Activated CD4-positive, alpha-beta T cell treated with anti-CD3 and anti-CD28 coated beads, Interleukin-2, amount 10 ng/mL, durations not matched to agents 24 days and 14 days (primary cell): ENCODE measurements at places on chromosomes 6 and 20. TPM values are rescaled to one million over a fixed set of nuclear protein-coding genes. Genes with fewer than 3 reads are reported as not detected.
A peak's percentile ranks its signal among the peaks of the same experiment; 100 is the strongest.

- DNase-seq: peak; percentile 75
- H3K27ac ChIP-seq: no peak overlapping the region
- no peaks in the 10 kb centered on the region for H3K36me3 ChIP-seq
- H3K4me3 ChIP-seq: no peak overlapping the region
Observed at GRCh38 chr6:138428944-138429598, 25.0 kb downstream of the HEBP2 start.

The CFAP61 gene
- total RNA-seq: not detected in 2 replicates

GRCh38 chr20:9903048-9903655, 64.3 kb upstream of the PAK5 start:
- H3K4me1 ChIP-seq: no peaks in the 10 kb centered on the region
- no peaks in the 10 kb centered on the region for H3K27me3 ChIP-seq
- no peak overlapping the region for H3K4me3 ChIP-seq

- no peak for DNase-seq
- peaks cover 42% of the 10 kb centered on the region for H3K27me3 ChIP-seq
- H3K36me3 ChIP-seq: no peaks in the 10 kb centered on the region
Observed at GRCh38 chr20:62980380-62980960, 26.3 kb downstream of the BHLHE23 start.

GRCh38 chr6:144263786-144264185, 21.3 kb upstream of the UTRN start:
- DNase-seq: no peak
- H3K4me3 ChIP-seq: no peak overlapping the region
- no peak overlapping the region for H3K27ac ChIP-seq
- H3K36me3 ChIP-seq: no peaks in the 10 kb centered on the region
- no peaks in the 10 kb centered on the region for H3K4me1 ChIP-seq

GRCh38 chr6:166598441-166599138, 12.1 kb upstream of the RAMACL start:
- H3K27ac ChIP-seq: no peak overlapping the region
- no peaks in the 10 kb centered on the region for H3K4me1 ChIP-seq
- no peak for DNase-seq
- H3K36me3 ChIP-seq: no peaks in the 10 kb centered on the region
- H3K27me3 ChIP-seq: peaks cover 2% of the 10 kb centered on the region

GRCh38 chr6:52391599-52391998, 28.5 kb upstream of the EFHC1 start:
- H3K27ac ChIP-seq: no peak overlapping the region
- no peak for DNase-seq
- H3K4me3 ChIP-seq: no peak overlapping the region
- H3K27me3 ChIP-seq: no peaks in the 10 kb centered on the region

DNA sequence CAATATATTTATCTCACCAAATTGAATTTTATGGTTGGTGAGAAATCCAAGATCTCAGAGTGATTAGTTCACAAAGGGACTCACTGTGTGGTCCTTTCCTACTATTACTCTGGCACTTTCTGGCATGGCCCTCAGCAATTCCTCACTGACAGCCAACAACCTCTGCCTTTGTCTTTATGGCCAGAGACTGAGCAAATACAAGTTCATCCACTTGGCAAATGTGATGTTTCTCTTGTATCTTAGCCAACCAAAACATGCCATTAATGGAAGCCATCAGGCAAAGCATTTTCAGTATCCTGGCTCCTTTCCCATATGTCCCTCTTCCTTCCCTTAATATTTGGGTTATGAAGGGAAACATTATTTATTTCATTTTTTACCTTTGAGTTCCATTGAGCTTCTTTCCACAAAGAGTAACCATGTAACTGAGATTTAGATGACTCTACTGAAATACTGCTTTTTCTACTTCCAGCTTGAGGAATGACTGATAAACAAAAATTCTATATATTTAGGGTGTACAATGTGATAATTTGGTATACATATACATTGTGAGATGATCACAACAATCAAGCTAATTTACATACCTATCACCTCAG, 30.8 kb upstream of the SMLR1 start:
- H3K4me3 ChIP-seq: no peak overlapping the region
- no peak overlapping the region for H3K27ac ChIP-seq
- peaks cover 4% of the 10 kb centered on the region for H3K27me3 ChIP-seq
- no peaks in the 10 kb centered on the region for H3K36me3 ChIP-seq

DNA sequence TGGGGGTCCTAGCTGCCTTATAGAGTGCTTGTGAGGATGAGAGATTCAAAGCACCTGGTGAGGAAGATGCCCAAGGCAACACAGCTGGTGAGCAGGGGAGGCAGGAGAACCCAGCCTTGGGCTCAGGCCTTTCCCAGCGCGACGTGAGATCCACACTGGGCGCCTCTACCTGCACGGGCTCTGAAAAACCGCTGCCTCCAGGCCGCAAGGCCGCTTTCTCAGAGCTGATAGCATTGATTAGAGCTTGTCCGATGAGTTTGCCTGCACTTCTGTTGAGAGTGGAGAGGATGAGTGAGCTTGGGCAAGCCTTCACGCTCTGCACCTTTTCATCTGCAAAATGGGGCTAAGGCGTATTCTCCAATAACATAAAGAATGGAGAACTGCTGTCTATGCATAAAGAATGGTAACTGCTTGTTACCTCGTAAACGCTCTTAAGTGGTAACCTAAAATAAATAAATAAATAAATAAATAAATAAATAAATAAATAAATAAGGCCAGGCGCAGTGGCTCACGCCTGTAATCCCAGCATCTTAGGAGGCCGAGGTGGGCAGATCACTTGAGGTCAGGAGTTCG, 916 bp downstream of the PABPC1L start:
- peak overlapping the region; percentile 91 for H3K4me3 ChIP-seq
- peaks cover 50% of the 10 kb centered on the region for H3K36me3 ChIP-seq
- DNase-seq: no peak
- peaks cover 37% of the 10 kb centered on the region for H3K4me1 ChIP-seq
- no peaks in the 10 kb centered on the region for H3K27me3 ChIP-seq
- H3K27ac ChIP-seq: peak overlapping the region; percentile 82

The C20orf173 gene
- total RNA-seq: not detected in 2 replicates

The CTCFL gene
- not detected in 2 replicates for total RNA-seq

The CST2 gene
- total RNA-seq: not detected in 2 replicates

The ARHGAP18 gene
- total RNA-seq: 3.2 and 3.8 TPM in 2 replicates

- H3K4me1 ChIP-seq: no peaks in the 10 kb centered on the region
- H3K36me3 ChIP-seq: no peaks in the 10 kb centered on the region
- H3K27ac ChIP-seq: no peak overlapping the region
- no peak overlapping the region for H3K4me3 ChIP-seq
- DNase-seq: no peak
Observed at GRCh38 chr6:5905431-5906339, 101.0 kb downstream of the NRN1 start.

The UBD gene
- 0.49 and 0.62 TPM in 2 replicates for total RNA-seq

- no peak overlapping the region for H3K27ac ChIP-seq
- no peak for DNase-seq
- no peak overlapping the region for H3K4me3 ChIP-seq
- no peaks in the 10 kb centered on the region for H3K36me3 ChIP-seq
Observed at GRCh38 chr20:13898012-13898612, 92.3 kb downstream of the SEL1L2 start.

DNA sequence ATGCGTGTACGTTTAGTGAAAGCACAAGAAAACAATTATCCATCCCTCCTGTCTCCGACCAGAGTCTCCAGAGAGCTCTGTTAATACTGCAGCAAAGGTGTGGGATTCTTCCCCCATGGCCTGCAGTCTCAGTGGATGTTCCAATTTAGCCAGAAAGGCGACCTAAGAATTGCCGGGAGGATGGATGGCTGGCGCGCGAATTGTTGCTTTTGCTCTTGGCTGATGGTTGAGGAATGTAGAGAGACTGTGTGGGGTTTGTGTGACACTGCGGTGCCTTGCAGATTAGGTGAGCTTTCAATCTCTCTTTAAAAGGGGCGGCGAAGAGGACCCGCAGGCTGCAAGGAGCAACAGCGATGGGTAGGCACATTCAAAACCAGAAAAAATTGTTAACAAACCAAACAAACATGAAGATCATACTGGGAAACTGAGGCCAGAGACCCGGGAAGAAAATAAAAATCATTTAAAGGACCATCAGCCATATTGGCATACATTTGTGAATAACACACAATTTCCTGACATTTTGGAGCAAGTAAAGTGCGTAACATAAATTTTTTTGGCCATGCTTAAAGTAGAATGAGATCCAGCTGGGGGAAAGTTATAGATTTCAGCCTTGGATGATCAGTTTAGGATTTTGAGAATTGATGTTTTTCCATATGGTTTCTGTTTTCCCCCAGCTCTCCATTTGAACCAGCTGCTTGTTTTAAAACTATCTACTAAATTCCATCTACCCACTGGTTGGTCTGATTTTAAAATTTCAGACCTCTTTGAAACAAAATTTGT, 46.3 kb downstream of the GNAS start:
- H3K4me3 ChIP-seq: no peak overlapping the region
- H3K27ac ChIP-seq: peak overlapping the region; percentile 75
- DNase-seq: no peak
- no peaks in the 10 kb centered on the region for H3K27me3 ChIP-seq
- H3K4me1 ChIP-seq: peaks cover 56% of the 10 kb centered on the region

DNA sequence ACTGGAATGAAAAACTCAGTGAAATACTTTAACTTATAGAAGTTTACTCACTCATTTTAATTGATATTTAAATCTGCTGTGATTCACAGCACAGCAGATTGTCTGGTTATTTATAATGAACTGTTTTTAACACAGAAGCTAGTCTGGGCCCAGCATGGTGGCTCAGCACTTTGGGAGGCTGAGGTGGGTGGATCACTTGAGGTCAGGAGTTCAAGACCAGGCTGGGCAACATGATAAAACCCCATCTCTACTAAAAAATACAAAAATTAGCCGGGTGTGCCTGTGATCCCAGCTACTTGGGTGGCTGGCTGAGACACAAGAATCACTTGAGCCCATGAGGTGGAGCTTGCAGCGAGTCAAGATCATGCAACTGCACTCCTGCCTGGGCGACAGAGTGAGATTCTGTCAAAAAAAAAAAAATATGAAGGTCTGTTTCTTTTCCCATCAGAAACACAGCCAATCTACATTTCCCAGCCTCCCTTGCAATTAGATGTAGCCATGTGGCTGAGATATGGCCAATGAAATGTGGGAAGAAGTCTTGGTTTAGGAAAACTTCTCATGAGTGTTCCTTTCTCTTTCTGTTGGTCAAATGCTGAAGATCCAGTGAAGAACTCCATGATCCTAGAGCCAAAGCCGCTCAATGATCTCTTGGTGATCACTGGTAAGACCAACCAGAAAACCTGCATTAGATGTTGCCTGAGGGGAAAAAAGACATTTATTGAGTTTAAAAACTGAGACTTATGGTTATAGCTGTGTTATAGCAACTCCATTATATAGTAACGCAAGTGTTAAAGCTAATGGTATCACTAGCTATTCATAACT, 31.3 kb upstream of the BTN3A2 start:
- peaks cover 2% of the 10 kb centered on the region for H3K36me3 ChIP-seq
- DNase-seq: no peak
- H3K27me3 ChIP-seq: peaks cover 21% of the 10 kb centered on the region
- H3K4me1 ChIP-seq: peaks cover 50% of the 10 kb centered on the region

DNA sequence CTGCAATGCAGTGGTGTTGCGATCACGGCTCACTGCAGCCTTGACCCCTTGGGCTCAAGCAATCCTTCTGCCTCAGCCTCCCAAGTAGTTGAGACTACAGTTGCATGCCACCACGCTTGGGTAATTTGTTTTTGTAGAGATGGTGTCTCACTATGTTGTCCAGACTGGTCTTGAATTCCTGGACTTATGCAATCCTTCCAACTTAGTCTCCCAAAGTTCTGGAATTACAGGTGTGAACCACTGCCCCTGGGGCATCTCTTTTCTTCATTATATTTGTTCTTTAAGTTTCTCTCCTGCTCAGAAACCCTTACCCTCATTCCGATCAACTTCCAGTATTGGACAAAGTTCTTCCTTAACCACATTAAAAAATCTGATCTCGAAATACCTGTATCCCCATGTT, 44.7 kb upstream of the DEK start:
- H3K4me1 ChIP-seq: no peaks in the 10 kb centered on the region
- no peak overlapping the region for H3K4me3 ChIP-seq
- H3K27me3 ChIP-seq: peaks cover 10% of the 10 kb centered on the region
- H3K36me3 ChIP-seq: no peaks in the 10 kb centered on the region
- H3K27ac ChIP-seq: no peak overlapping the region

The BPI gene
- not detected in 2 replicates for total RNA-seq

The MEP1A gene
- total RNA-seq: not detected in 2 replicates

The WFDC5 gene
- not detected in 2 replicates for total RNA-seq

The PSORS1C1 gene
- not detected in 2 replicates for total RNA-seq

DNA sequence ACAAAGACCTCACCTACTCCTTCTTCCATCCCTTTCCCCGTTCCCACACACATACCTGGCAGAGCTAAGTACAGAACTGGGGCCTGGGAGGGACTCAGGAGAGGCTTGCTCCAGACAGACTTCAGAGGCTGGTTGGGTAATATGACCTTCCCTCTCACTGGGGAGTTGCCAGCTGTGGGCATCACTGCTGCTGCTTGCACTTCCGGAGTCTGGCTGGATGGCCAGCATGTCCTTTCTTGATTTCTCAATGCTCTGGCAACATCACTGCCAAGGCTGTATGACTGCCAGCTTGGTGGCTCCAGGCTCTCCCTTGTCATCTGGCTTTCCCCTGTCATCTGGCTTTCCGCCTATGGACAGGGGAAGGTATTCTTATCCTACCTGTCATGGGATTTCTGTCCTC, 47.8 kb downstream of the CDH22 start:
- H3K36me3 ChIP-seq: no peaks in the 10 kb centered on the region
- H3K4me3 ChIP-seq: no peak overlapping the region
- no peak for DNase-seq
- H3K27ac ChIP-seq: no peak overlapping the region
- H3K4me1 ChIP-seq: no peaks in the 10 kb centered on the region

DNA sequence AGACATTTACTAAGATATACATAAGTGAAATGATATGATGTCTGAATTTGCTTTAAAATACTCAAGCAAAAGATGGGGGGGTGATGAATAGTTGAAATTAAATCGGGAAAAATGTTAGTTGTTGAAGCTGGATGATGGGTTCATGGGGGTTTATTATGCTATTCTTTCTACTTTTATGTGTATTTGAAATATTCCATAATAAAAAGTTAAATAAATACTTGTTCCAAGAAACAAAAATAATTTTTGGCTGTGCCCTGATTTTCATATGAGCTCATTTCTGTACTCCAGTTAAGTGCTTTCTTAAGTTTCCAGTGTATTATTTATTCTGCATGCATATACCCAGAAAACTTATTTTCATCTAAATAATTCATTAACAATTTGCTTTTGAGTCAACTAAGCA, 138.6 kb downstream of the AIG1 start:
- no peak overlapping the region for H3K4me3 ChIP-seq
- H3K4me1 ChIP-seq: peaks cover 2% of the 10 kb centered on the region
- no peaks in the 10 kb centered on the region for H3K27me3 ChIP-seq
- no peaks in the 10 kb centered on the region for H3K36me3 ChIP-seq
